GM12892 (cell line): ENCODE measurements at places on chromosomes 11 and 22.

- DNase-seq = peak; percentile 63
Measured at GRCh38 chr11:100681064-100681502, 6.0 kb upstream of the ARHGAP42 start.

DNA sequence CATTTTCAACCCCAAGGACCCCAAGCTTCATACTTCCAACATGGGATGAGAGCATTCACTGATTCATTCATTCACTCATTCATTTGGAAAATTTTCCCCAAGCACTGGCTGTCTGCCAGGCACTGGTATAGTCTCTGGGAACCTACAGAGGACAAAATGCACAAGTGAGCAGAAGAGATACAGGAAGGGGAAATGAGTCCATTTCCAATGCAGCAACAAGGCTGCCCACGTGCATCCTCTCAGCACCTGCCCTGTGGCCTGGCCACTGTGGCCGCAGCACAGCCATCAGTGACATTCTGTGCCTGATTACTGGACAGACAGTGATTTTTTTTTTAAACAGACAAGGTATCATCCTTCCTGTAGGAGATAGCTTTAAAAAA is 96.0 kb upstream of the PITPNB start:
- no peak for DNase-seq

- no peak for DNase-seq
Measured at GRCh38 chr11:6377902-6378639, 12.2 kb upstream of the SMPD1 start.

DNA sequence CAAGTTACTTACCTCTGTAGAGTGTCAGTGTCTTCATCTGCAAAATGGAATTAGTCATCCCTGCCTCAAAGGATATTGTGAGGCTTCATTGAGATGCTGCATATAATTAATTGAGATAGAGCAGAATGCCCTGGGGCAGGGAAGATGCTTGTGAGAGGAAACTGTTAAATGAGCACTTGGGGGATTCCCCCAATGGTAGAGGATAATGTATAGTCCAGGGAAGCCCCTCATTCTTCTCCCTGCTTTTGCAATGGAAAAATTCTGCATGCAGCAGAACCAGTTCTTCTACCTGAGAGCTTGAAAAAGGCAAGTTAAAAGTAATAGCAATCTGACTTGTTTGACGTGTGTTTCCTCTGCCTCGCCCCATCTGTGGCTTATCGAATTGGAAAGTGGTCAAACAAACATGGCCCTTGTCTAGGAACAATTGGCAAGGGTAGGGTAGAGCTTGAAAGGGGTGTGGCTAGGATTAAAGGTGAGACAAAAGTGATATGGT is 90.9 kb downstream of the NAV2 start:
- DNase-seq = no peak

- DNase-seq = no peak
Measured at GRCh38 chr22:50569896-50570535, 7.3 kb upstream of the SYCE3 start.

DNA sequence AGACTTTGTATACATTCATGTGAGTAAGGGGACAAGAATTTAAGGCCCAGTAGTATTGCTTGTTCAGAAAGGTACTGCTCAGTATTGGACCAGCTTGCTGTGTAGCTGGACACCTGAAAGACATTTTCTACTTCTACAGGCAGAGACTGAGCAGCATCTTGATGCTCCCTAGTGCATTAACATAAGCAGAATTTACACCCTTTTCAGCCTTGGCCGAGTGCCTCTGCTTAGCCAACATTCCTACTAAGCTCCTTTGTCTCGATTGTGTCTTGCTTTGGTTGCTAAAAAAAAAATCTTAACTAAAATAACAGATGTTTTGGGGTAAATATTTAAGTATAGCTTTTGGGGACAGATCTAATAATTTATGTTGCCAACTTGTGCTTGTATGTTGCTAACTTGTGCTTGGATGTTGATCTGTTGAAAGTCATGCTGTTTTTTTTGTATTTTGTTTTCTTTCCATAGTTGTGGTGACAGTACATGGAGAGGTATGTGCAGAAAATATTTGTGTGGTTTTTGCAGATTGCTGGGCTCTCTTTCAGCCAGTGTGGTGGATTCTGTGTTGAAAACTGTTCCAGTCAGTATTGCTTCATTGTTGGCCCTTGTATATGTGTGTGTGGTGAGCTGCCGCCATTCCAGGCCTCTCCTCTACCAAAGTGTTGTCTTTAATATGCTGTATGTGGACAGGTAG is 3.7 kb downstream of the PTS start:
- no peak for DNase-seq

GRCh38 chr11:27250867-27251665 is 111.9 kb downstream of the CCDC34 start:
- DNase-seq = no peak

DNA sequence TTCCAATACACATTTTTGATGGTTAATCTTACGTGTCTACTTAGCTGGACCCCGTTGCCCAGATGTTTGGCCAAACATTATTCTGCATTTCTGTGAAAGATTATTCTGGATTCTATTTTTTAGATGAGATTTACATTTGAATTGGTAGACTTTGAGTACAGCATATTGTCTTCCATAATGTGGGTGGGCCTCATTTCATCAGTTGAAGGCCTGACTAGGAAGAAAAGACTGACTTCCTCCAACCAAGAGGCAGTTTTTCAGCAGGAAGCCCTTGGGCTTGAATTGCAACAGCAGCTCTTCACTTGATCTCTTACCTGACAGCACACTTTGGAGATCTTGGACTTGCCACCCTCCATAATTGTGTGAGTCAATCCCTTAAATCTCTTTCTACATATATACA is 58.7 kb downstream of the FDX1 start:
- no peak for DNase-seq

GRCh38 chr22:20606041-20606783 is 98.8 kb downstream of the MED15 start:
- peak; percentile 79 for DNase-seq

DNA sequence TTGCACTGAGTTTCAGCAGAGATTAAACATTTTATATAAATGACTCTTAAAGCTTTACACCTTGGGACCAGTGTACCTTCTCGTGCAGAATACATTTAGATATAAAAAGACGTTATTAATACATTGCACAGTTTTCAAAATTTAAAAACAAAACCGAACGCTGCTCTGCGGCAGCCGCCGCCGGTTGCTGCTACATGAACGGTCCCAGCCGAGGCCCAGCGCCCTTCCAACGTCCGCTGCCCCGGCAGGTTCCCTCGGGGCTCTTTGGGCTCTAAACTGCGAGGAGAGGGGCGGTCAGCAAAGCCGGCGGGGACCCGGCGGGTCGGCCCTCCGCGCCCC is 2.0 kb downstream of the CDKN1C start:
- DNase-seq = no peak

DNA sequence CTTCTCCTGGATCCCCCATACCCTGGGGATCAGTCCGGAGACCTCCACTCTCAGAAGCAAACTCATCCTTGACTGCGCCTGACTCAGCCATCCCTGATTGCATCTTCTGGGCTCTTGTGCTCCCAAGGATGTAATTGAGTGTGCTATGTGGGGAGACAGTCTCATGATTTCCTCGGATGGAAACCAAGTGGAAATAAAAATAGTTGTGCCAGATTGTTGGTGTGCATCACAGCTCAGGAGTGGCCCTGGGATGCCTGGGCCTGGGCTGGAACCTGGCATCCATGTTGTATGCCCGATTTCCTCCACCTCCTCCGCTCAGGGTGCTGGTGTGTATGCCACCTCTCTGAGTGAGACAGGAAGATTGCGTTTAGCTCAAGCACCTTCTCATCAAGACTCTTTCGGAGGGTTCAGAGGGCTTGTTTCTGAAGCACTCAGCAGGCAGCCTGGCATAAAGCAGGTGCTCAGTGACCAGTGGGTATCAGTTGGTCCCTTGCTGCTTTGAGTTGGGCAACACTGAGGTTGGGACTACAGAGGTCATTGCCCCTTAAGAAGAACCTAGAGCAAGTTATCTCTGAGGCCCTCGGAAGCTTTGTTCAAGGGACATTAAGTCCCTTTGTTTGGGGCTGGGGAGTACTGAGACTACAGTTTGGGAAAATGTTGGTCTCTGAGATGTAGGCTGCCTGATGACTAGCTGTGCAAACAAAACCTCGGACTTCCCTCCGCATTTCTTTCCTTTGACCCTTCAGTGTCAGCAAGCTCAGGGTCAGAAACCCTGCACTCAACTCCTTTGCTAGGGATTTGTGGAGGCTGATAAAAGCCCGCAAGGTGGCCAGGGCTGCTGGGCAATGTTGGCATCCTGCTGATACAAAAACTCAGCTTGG is 24.8 kb upstream of the MICAL2 start:
- no peak for DNase-seq

- DNase-seq = no peak
Measured at GRCh38 chr22:20533095-20533878, 25.9 kb downstream of the MED15 start.

- DNase-seq = no peak
Measured at GRCh38 chr11:12848413-12848812, 160.7 kb upstream of the RASSF10 start.

DNA sequence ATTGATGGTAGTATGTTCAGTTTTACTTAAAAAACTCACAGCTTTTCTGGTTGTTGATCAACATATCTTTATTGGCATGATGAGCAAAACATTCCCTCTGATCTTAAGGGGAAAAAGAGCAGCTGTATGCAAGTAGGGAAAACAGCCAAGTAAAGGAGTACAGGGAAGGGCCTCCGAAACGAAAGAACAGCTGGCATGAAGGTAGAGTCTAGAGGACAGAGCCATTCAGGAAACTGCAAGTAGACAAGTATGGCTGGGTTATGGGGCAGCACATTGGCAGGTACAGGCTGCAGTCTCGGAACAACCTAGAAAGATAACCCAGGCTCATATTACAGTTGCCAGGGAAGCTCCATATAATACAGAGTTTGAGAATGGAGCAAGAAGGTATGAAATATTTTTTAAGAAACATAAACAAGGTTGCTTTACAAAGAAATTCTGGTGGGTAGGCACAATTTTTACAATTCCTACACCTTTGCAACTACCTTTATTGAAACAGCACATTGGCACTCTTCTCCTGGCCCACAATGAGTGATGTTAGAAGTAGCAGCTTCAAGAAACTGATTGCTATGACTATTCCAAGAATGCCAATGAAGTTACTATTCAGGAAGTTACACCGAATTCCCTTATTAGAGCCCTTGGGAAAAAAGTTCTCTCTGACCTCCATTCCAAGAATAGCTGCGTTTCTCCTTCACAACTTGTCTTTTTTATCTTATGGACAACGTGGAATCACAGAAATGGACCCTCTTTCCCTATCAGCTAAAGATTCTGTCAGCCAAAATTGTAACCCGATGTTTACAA is 45.2 kb downstream of the LGR4 start:
- DNase-seq = no peak

- DNase-seq = peak; percentile 93
Measured at GRCh38 chr22:37498289-37498909, 12.2 kb upstream of the MFNG start.

- no peak for DNase-seq
Measured at GRCh38 chr11:47044119-47044518, 107.6 kb downstream of the CSTPP1 start.

GRCh38 chr11:16186680-16187079 is 169.7 kb downstream of the SOX6 start:
- no peak for DNase-seq

DNA sequence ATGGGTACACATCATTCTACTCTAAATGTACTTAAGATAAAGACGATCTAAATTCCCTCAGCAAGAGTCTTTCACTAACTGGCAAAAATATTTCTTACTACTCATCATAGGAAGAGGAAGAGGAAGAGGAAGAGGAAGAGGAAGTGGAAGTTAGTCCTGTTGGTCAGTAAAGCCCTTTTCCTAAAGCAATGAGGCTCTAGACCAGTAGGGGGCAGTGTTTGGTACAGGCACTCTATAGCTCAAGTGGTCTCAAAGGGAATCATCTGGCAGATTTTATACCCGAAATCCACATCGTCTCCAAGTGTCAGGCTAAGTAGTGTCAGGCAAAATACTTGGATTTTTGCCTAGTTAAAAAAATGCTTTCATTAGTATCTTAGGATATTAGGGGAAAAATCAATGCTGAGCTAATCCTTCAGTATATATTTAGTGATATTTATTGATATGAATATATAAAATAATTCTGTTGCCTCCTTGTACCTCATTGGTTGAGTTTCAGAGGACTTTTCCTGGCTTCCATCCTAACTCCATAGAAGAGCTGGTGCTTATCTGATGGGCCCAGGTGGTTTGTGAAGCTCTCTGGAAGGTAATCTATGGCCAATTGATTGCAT is 7.7 kb downstream of the BLID start:
- peak; percentile 2 for DNase-seq

DNA sequence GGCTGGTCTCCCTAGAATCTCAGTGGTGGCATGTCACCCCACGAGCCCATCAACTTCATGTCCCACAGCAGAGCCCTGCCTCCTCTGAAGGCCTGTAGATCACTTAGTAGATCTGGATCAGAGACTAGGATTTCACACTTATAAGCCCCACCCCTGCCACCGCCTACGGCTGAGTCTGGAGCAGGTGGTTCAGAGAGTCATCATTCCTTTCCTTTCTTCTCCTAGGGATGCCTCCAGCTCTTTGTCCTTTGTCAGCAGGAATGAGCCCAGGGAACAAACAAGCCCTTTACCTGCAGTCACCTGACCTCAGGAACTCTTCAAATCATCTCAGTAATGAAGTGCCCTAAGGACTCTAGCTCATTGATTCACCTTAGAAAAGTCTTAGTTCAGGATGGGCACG is 37.8 kb downstream of the SCGB1A1 start:
- DNase-seq = no peak
